Jurkat, Clone E6-1 (cell line): ENCODE measurements at places on chromosomes 5 and 9.
A peak's percentile ranks its signal among the peaks of the same experiment; 100 is the strongest.

GRCh38 chr5:120367896-120368634, 96.0 kb upstream of the PRR16 start:
- DNase-seq: no peak

GRCh38 chr5:163363389-163363788, 74.0 kb upstream of the CCNG1 start:
- no peak for DNase-seq

DNA sequence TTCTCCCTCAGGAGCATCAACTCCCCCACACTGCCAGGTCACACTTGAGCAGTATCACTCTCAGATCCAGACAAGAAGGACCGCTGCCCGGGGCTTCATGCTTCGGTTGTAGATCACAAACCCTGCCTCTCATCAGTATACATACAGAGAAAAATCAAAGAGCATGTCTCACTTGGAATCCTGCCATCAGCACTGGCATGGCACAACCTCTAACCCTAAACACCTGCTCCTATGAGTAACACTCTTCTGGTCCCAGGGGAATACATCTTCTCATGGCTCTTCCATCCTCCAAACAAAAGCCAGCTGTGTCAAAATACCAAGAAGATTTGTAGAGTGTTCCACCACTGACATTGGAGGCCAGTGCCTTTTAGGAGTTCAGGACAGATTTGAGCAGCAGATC, 84.8 kb upstream of the MIER3 start:
- no peak for DNase-seq

DNA sequence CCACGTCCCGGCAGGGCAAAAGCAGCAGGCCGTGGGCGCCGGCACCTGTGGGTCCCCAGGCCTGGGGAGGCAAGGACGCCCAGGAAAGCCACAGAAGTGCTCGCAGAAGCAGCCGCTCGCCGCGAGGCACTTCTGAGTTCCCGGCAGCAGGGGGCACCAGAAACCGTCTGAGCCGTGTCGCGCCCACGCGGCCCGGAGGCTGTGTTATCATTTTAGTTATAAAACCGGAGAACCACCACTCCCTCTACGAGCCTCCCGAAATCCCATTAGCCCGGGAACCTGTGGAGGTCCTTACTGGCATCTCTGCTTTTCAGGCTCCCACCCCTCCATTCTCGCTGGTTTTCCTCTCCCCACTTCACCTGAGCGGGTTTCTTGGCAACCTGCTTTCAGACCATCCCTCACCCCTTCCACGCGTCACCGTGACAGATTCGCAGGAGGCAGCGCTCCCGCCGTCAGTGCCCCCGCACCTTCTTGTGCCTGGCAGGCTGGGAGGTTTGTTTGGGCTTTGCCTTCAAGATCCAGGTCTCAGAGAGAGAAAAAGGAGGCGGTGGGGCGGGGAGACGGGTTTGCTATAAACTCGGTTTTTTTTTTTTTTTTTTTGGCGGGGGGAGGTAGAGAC, 2.3 kb downstream of the GDNF start:
- peak; percentile 37 for DNase-seq

- no peak for DNase-seq
Measured at GRCh38 chr5:123124859-123125595, 36.0 kb downstream of the PRDM6 start.

- no peak for DNase-seq
Measured at GRCh38 chr9:114697951-114698351, 16.0 kb upstream of the TEX48 start.

GRCh38 chr5:135193213-135194125, 159.4 kb upstream of the PITX1 start:
- no peak for DNase-seq

DNA sequence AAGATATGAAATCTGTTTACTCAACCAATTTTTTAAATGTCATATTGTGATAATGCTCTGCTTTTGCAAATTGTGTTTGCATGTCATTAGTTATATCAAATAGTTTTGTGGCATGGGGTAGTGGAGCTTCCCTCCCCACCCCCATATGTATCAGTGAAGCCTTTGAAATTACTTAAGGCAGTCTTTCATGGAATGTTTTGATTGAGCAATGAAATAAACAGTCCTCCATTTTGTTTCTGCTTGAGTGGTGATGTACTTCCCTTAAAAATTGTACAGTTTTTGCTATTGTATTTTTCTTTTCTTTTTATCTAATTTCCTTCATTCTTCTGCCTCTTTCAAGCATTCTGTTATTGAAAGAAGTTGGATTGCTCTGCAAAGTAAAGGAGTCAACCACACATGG, 3.5 kb downstream of the SOWAHA start:
- DNase-seq: no peak

DNA sequence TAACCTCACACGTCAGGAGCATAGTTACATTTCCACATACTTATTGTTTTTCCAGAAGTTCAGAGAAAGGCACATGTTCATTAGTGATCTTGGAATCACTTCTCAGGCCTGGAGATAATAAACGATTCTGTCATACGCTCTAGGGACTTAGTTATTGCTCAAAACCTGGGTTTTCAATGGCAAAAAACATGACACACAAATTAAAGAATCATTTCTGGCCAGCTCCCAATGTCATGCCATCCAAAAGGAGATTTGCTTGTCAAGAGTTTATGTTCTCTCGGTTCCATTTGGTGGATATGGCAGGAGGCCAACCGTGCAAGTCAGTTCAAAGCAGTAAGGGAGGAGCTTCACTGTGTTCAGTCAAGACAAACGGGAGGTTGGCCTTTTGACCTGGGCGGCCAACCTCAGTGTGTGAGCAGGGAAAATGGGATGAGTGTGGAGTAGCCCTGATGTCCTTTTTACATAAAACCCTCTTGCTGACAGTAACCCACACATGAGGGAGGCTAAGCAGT, 123.4 kb downstream of the NXNL2 start:
- DNase-seq: no peak

DNA sequence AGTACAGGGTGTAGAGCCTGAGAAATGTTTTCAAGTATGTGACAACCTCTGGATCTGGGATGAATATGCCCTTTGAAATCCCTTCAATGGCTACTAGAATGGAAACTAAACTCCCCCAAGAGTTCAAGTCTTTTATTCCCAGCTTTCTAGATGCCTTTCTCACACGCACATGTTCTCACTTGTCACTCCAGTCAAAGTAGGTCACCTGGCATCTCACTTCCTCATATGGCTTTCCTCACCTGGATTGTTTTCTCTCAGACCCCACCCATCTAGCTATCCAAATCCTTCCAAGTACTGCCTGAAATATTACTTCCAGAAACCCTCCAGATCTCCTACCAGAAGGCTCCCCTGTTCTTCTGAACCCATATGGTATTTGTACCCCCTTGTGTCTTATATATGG, 615.4 kb upstream of the KLF4 start:
- no peak for DNase-seq

DNA sequence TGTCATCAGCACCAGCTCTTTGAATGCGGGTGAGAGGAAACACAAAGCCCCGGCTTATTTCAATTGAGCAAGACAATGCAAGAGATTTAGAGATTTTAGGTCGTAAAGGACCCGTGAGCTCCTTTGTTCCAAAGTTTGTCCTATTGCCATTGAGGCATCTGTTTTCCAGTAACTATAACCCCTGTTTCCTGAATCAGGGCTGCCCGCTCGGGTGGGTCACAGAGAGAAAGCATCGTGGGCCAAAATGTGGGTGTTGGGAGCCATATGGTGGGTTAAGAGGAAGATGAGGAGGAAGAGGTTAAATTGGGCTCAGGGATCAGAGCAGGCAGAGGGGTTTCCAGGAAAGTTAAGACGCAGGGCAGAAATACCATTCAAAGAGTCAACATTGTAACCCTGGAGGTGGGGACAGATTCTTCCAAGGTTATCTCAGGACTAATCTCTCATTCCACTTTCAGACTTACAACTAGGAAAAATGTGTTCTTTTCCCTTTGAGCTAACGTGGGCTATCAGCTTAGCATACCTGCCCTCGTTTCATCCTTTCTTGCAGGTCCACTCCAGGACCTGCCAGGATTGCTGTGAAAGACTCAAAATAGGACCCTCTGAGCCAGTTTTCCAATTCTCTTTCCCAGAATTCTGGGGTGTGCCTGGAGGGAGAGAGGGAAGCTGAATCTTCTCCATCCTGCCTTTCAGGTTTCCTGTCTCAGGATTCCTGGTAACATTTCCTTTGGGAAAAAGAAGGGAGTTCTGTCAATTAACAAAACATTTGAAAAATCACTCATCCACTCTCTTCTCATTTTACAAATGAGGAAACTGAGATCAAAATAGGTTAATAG, 95.5 kb upstream of the TAF11L2 start:
- DNase-seq: no peak

DNA sequence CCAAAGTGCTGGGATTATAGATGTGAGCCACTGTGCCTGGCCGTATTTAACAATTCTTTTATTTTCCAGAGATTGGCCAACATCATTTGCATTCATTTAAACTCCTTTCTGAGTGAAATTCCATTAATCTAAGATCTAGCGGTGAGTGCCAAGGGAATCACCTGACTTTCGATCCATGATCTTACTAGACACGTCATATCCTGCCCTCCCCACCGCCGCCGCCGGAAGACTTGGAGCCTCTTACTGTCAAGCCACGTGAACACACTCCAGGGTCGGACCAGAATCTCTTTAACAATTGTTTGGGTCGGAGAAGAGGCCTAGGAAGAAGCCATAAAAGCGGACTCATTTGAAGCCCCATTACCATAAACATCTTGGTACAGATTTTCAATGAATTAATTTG, 12.9 kb downstream of the INPP5E start:
- no peak for DNase-seq

DNA sequence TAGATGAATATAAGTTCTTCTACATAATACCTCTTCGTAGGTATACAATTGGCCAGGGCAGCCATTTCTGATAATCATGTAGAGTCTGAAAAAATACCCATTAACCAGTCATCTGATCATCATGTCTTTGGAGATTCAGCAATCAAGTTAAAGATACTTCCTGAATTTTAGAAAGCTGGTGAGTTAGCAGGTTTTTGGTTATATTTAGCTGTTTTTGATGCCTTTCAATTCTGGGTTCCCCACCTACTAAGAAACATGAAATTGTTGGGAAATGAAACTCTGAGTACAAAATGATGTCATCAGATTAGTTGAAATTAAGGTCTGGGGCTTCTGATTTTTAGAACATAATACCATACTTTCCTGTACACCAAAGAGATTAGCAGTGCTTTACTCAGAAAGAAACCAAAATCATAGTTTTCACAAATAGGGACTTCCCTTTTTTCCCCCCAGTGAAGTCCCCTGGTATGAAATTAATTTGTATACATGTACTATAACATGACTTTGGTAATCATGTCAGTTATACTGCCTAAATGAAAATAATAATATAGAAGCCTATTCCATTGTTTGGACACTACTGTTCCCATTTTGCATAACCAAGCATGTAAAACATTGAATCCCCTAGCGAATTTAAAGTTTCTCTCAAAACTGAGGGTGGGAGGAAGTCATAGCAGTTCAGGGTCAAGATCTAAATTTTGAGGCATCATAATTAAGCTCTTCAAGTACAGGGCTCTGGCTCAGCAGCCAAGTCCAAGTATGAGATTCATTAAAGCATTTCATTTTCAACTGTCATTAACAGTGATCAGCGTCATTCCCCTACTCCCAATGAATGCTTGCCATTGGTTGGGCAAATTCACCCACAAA, 17.9 kb downstream of the PRLR start:
- DNase-seq: no peak

DNA sequence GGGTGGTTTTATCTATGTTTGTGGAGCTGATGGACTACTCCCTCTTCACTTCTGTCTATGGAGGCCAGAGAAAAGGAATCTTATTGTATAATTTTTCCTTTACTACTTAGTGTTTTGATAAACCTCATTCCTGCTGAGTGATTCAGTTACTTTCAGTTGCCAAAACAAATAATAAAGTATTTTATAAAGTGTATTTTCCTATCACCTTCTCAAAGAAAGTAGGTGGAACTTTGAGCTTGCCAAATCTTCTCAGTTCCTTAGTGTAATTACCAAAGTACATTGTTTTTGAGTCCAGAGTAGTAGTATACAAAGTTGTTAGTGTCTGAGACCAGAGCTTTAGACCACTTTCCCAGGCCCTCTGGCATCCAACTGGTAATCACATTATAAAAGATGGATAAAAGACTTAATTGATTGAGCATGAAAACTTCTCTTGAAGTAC, 13.5 kb downstream of the RABGAP1 start:
- DNase-seq: no peak

DNA sequence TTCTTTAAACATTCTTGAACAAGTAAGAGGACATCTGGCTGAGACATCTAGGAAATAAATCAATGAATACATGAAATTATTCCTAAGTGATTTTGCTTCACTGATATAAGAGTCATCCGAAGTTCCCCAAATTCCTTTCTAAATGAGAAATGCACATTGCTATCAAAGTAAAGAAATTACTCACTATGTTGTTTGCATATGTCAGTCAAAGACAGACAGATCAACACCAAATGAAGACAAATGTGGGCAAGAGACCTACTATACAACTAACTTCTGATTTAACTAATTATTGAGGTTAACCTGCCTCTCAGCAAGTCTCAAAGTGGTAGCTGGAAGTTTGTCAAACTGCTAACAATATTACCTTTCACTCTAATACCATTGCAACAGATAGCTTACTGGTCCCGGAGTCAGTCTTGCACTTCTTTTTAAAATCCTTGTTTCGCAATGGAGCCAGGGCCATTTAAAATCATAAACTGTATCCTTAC, 13.2 kb downstream of the TUT7 start:
- DNase-seq: no peak

GRCh38 chr5:101608322-101608721, 687.8 kb downstream of the SLCO4C1 start:
- DNase-seq: no peak

- no peak for DNase-seq
Measured at GRCh38 chr5:22910523-22910922, 57.4 kb upstream of the CDH12 start.

- no peak for DNase-seq
Measured at GRCh38 chr5:86152988-86153560, 464.7 kb upstream of the COX7C start.

GRCh38 chr9:71692337-71692736, 76.0 kb downstream of the CEMIP2 start:
- no peak for DNase-seq

GRCh38 chr5:111954516-111955395, 197.8 kb upstream of the NREP start:
- DNase-seq: no peak

- DNase-seq: no peak
Measured at GRCh38 chr5:168106008-168106761, 185.3 kb upstream of the WWC1 start.

GRCh38 chr5:150270541-150271295, 18.9 kb downstream of the CAMK2A start:
- no peak for DNase-seq

DNA sequence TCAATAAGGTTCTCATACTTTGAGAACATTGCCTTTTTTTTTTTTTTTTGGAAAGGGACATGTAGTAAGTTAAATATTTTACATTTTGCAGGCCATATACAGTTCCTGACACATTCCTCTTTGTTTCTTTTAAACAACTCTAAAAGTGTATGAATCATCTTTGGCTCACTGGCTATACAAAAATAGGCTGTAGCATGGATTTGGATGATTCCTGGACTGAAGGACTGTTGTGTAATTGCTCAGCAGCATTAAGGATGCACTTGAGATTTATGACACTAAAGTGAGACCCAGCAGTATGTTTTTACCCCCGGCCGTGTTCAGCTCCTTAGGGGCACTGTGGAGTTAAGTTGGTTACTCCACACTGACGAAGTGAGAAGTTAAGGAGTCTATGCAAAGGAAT, 41.3 kb downstream of the VPS13A start:
- DNase-seq: no peak

GRCh38 chr5:154300207-154300883, 109.8 kb downstream of the GALNT10 start:
- peak; percentile 79 for DNase-seq

GRCh38 chr9:117123729-117124128, 291.1 kb downstream of the ASTN2 start:
- no peak for DNase-seq

GRCh38 chr9:125888211-125888610, 141.0 kb downstream of the PBX3 start:
- DNase-seq: no peak
